Transverse colon (tissue), 4 donors: ENCODE measurements at places on chromosomes 5 and 9. TPM values are rescaled to one million over a fixed set of nuclear protein-coding genes. Genes with fewer than 3 reads are reported as not detected.

The RUFY1 gene
- total RNA-seq: 39.9 TPM

The FBN2 gene
- total RNA-seq: 4.4 TPM

The SPINK5 gene
- total RNA-seq: 3.0 TPM

The TAF11L6 gene
- total RNA-seq: not detected

The CD14 gene
- 3.6 TPM for total RNA-seq

DNA sequence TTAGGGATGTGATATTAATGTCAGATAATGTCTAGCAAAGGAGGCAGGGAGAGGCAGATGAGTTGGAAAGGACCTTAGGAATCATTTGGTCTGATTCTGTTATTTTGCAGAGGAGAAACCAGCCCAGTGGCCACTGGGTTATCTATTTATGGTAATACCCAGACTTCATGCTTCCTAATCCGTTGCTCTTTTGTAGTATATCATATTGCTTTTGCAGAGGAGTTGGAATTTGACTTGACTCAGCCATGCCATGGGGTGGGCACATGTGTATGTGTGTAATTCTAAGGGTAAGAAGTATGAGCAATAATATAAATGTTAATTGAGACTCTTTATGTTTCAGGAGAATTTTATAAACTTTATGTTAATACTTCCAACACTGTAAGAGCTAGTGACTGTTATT, 7.3 kb downstream of the GPR21 start:
- no peaks in the 10 kb centered on the region for H3K27me3 ChIP-seq
- no peak for DNase-seq
- no peak overlapping the region for H3K27ac ChIP-seq
- H3K4me3 ChIP-seq: no peak overlapping the region
- H3K4me1 ChIP-seq: no peaks in the 10 kb centered on the region

DNA sequence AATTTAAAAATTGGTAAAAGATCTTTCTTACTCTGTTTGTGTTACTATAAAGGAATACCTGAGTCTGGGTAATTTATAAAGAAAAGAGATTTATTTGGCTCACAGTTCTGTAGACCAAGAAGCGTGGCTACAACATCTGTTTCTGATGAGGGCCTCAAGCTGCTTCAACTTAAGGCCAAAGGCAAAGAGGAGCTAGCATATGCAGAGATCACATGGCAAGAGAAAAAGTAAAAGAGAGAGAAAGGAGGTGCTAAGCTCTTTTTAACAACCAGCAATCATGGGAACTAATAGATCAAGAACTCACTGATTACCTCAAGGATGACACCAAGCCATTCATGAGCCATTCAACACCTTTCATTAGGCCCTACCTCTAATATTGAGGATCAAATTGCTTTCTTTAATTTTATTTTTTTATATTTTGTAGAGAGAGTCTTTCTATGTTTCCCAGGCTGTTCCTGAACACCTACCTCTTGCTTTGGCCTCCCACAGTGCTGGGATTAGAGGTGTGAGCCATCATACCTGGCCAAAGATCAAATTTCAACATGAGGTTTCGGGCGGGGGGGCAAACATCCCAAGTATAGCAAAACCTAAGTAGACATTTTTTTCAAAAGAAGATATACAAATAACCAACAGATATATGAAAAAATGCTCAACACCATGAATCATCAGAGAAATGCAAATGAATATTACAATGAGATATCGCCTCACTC, 16.0 kb upstream of the SHC3 start:
- H3K4me3 ChIP-seq: no peak overlapping the region
- H3K27me3 ChIP-seq: no peaks in the 10 kb centered on the region
- no peak overlapping the region for H3K27ac ChIP-seq
- no peaks in the 10 kb centered on the region for H3K4me1 ChIP-seq

DNA sequence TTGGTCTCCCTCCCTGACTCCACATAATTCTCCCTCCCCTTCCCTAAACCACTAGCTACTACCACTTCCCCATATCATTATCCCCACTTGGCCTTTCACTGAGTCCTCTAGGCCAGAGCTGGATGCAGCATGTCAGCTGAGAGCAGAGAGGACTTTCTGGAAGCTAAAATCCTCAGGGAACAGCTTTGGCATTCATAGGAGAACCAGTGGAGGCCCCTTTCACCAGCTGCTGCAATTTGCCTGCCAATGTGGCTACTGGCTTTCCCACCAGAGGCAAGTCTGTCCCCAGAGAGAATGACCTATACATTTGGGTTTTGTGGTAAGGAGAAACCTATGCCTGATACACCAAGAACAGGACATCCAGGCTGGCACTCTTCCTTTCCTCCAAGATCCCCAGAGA, 14.4 kb downstream of the FAM219A start:
- no peak for DNase-seq
- peaks cover 7% of the 10 kb centered on the region for H3K4me1 ChIP-seq
- no peak overlapping the region for H3K4me3 ChIP-seq
- no peak overlapping the region for H3K27ac ChIP-seq
- H3K27me3 ChIP-seq: no peaks in the 10 kb centered on the region
- no peaks in the 10 kb centered on the region for H3K36me3 ChIP-seq

- no peak overlapping the region for H3K27ac ChIP-seq
- H3K4me3 ChIP-seq: no peak overlapping the region
- no peaks in the 10 kb centered on the region for H3K27me3 ChIP-seq
- DNase-seq: no peak
- no peaks in the 10 kb centered on the region for H3K4me1 ChIP-seq
Observed at GRCh38 chr5:15852217-15852616, 327.4 kb downstream of the MARCHF11 start.

DNA sequence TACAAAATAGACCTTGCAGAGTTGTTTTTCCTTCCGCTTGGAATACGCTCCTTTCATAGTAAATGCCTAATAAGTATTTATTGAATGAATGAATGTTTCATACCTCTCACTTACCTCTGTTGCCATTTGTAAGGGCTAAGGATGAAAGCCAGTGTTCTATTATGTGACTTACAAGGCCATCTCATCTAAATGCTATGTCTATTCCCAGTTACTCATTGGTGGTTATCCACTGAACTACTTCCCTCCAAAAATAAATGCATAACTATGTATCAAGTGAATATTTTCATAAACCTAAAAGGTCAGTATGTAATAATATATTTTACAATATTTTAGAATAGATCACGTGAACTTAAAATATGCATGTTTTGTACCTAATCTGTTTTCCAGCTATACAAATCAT, 670.5 kb upstream of the RGMB start:
- H3K4me1 ChIP-seq: no peaks in the 10 kb centered on the region
- no peak overlapping the region for H3K4me3 ChIP-seq
- no peaks in the 10 kb centered on the region for H3K36me3 ChIP-seq
- no peak overlapping the region for H3K27ac ChIP-seq
- no peak for DNase-seq

DNA sequence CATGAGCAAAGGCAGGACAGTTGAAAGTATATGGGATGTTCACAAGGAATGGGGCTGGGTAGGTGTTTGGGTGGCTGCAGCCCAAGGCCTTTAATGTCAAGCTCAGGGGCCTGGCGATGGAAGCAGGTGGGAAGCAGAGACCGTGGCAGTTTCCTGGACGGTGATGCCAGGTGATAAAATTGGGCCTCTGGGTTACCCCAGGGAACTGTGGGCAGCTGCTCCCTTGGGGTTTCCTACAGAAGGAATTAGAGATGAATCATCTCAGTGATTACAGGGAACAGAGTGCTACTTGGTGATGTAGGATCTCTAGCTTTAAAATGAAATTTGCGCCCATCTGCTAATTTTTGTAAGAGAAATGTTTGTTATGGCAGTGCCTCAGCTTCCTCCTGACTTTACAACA, 39.2 kb downstream of the TSTD2 start:
- no peaks in the 10 kb centered on the region for H3K36me3 ChIP-seq
- H3K4me1 ChIP-seq: peaks cover 13% of the 10 kb centered on the region
- no peaks in the 10 kb centered on the region for H3K27me3 ChIP-seq

GRCh38 chr5:122420537-122421236, 108.7 kb downstream of the SNCAIP start:
- no peaks in the 10 kb centered on the region for H3K27me3 ChIP-seq
- no peak for DNase-seq
- H3K4me3 ChIP-seq: no peak overlapping the region
- no peaks in the 10 kb centered on the region for H3K36me3 ChIP-seq

DNA sequence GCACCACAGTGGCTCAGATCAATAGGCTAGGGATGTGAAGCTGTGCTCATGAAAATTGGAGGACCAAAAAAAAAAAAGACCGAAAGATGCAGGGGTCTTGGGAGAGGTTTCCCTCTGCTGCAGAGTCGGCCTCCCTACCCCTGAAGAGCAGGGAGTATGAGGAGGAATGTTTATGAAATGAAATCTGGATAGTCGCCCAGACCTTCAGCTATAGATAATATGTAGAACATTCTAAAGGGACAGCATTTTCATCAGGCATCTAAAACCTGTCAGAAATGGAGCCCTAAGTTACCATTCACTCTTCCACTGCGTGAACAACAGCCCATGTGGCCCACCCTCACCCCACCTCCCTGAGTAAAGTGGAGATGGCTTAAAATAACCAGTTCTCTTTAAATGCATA, 122.9 kb downstream of the TMEM174 start:
- no peak overlapping the region for H3K4me3 ChIP-seq
- DNase-seq: no peak
- H3K27ac ChIP-seq: no peak overlapping the region
- peaks cover 21% of the 10 kb centered on the region for H3K4me1 ChIP-seq
- H3K27me3 ChIP-seq: peaks cover 99% of the 10 kb centered on the region

GRCh38 chr5:90226433-90227099, 183.0 kb downstream of the CETN3 start:
- DNase-seq: peak; percentile 63
- H3K4me1 ChIP-seq: peaks cover 26% of the 10 kb centered on the region
- H3K27ac ChIP-seq: peak overlapping the region; percentile 53
- H3K27me3 ChIP-seq: no peaks in the 10 kb centered on the region

- no peak for DNase-seq
- H3K27ac ChIP-seq: no peak overlapping the region
- no peaks in the 10 kb centered on the region for H3K4me1 ChIP-seq
- no peaks in the 10 kb centered on the region for H3K36me3 ChIP-seq
- no peak overlapping the region for H3K4me3 ChIP-seq
Observed at GRCh38 chr9:97891736-97892135, 30.6 kb downstream of the TRMO start.

DNA sequence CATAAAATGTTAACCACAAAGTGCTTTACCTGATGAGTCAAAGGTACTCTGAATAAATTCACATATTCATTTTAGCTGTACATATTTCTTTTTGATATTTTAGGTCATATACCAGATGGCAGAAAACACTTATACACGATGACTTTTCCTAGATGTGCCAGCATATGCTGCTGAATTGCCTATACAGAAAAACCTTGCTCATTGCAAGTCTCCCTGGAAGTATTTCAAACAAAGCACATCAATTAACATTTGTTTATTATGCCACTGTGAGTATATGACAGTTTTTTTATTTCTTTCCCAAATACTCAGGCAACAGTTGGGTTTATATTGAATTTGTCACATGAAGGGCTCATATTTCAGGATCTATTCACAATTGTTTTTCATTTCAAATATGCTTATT, 180.8 kb downstream of the TMEM232 start:
- H3K27ac ChIP-seq: no peak overlapping the region
- H3K36me3 ChIP-seq: no peaks in the 10 kb centered on the region
- H3K4me3 ChIP-seq: no peak overlapping the region
- no peak for DNase-seq
- H3K4me1 ChIP-seq: no peaks in the 10 kb centered on the region

- no peak for DNase-seq
- H3K4me1 ChIP-seq: no peaks in the 10 kb centered on the region
- no peaks in the 10 kb centered on the region for H3K36me3 ChIP-seq
- no peak overlapping the region for H3K27ac ChIP-seq
Observed at GRCh38 chr5:8059337-8059736, 190.4 kb downstream of the MTRR start.

DNA sequence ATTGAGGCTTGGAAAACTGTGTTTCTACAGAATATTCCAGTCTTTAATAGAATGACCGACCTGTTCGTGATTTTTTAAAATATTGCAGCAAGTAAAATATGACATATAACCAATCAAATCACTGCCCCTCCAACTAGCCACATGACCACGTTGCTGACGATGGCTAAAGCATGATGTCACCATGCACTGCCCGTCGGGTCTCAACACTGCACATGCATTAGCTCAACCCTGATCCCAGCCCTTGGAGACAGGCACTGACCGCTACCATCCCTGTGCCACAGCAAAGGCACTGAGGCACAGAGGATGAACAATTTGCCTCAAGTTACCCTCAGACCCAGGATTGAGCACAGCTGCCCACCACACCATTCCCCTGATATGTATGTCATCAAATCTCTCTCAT, 13.5 kb downstream of the DDX31 start:
- no peak for DNase-seq
- H3K27ac ChIP-seq: no peak overlapping the region

- no peaks in the 10 kb centered on the region for H3K27me3 ChIP-seq
- peaks cover 11% of the 10 kb centered on the region for H3K4me1 ChIP-seq
- H3K36me3 ChIP-seq: no peaks in the 10 kb centered on the region
Observed at GRCh38 chr9:21804331-21804730, 1.9 kb downstream of the MTAP start.

GRCh38 chr5:122354293-122354692, 42.3 kb downstream of the SNCAIP start:
- no peaks in the 10 kb centered on the region for H3K27me3 ChIP-seq
- no peak overlapping the region for H3K4me3 ChIP-seq
- H3K36me3 ChIP-seq: no peaks in the 10 kb centered on the region
- no peak overlapping the region for H3K27ac ChIP-seq

GRCh38 chr5:143224672-143225071, 178.8 kb downstream of the NR3C1 start:
- H3K4me3 ChIP-seq: no peak overlapping the region
- H3K4me1 ChIP-seq: no peaks in the 10 kb centered on the region
- no peak for DNase-seq
- no peaks in the 10 kb centered on the region for H3K36me3 ChIP-seq

GRCh38 chr5:38825494-38825893, 20.3 kb upstream of the OSMR start:
- DNase-seq: no peak
- H3K27me3 ChIP-seq: no peaks in the 10 kb centered on the region
- H3K4me3 ChIP-seq: no peak overlapping the region
- H3K27ac ChIP-seq: no peak overlapping the region
- H3K4me1 ChIP-seq: no peaks in the 10 kb centered on the region

DNA sequence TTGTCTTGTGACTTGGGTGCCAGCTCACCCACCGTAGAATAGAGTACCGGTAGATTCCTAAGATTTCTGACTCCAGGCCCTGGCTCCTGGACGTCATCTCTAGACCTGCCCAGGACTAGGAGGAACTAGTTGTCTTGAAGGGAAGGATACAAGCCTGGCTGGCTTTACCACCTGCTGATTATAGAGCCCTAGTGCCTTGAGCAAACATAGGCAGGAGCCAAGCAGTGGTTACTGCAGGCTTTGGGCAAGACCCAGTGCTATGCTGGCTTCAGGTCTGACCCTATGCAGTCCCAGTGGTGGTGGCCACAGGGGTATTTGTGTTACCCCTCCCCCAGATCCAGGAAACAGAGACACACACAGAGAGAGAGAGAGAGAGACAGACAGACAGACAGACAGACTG, 606.2 kb downstream of the PDE4D start:
- H3K36me3 ChIP-seq: no peaks in the 10 kb centered on the region
- no peaks in the 10 kb centered on the region for H3K27me3 ChIP-seq
- H3K4me1 ChIP-seq: peaks cover 16% of the 10 kb centered on the region
- H3K4me3 ChIP-seq: no peak overlapping the region
- no peak overlapping the region for H3K27ac ChIP-seq
